ENCODE measurements at places on chromosomes 12 and 14.
A peak's percentile ranks its signal among the peaks of the same experiment; 100 is the strongest.

DNA sequence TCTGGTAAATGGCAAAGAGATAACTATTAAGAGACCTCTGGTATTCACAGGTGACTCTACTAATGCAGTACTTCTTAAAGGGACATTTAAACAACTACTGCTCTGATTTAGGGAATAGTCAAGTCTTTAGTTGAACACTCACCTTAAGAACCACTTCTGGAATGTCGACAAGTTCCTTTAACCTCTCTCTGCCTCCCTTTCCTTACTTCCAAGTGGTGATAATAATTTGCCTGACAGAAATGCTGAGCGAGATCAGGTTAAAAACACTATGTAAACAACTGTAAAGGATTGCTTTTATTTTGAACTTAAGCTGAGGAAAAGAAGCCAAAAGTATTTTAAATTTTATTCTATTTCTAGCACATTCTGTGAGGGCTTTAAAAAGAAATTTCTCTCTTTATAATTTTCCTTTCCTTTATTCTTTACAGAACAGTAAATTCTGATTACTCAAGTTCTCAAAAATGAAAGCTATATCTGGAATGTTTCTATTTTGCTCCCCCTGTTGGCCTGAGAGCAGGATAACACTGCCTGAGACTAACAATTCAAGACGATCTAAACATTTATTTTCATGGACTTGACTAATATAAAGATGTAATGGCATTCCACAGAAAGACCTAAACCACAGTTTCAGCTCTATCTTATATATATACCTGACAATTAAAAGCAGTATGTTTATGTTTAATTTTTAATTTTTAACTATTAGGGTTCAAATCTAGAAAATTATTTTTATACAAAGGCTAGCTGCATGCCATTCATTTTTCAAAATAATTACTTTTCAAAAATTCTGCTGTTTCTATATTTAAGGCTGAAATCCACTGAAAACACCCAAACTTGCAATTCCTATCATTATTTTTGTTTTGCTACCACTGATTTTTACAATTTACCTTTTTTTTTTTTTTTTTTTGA lies 29.2 kb downstream of the ZCCHC8 start:
- DNase-seq, result peak; percentile 35

DNA sequence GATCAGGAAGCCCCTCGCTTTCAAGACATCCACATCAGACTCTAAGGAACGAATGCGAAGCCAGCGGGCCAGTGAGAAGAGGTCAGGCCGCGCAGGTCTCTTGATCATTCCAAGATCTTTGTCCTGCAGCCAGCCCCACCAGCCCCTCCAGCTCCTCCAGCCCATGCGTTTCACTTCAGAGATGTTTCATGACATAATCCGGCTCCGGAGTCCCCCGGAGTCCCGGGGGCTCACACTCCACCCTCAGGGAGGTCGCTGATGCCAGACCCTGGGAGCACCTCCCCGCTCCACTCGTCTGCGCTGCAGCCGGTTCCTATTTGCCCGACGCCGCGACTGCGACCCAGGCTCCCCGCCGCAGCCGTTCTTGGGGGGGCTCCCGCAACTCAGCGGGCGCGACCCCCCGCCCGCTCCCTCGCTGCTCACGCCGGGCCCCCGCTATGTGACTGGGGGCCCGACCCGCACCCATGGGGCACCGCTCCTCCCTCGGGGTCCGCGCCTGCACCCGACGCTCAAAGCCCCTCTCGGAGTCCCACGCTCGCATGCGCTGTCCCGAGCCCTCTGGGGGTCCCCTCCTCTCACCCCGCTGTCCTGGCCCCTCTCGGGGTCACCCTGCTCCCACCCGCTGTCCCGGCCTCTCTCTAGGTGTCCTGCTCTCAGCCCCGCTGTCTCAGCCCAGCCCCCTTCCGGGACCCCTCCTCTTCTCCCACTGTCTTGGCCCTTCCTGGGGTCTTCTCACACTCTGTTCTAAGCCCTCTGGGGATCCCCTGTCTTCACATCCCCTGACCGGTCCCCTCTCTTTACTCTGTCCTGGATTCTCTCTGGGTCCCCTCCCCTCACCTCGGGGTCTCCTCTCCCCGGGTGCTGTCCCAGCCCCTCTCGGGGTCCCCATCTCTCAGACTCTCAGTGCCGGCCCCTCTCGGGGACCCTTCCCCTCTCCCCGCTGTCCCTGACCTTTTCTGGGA lies 1.1 kb downstream of the TAOK3 start:
- DNase-seq, result no peak

DNA sequence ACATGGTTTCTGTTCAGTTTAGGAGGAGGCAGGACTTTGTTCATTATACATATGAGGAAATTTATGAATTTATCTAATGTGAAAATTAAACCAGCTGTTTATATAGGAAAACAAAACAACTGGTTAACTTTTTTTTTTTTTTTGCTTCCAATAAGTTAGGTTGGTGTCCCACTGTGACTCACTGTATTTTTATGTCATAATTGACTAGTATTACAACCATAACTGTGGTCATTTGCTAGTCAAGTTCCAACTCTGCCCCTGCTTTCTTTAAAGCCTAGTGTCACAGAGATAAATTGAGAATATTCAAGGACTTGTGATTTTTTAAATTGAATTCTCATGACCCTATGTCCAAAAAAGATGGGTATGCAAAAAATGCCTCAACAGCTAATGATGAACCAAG lies 227.7 kb downstream of the BCAT1 start:
- DNase-seq, result no peak

DNA sequence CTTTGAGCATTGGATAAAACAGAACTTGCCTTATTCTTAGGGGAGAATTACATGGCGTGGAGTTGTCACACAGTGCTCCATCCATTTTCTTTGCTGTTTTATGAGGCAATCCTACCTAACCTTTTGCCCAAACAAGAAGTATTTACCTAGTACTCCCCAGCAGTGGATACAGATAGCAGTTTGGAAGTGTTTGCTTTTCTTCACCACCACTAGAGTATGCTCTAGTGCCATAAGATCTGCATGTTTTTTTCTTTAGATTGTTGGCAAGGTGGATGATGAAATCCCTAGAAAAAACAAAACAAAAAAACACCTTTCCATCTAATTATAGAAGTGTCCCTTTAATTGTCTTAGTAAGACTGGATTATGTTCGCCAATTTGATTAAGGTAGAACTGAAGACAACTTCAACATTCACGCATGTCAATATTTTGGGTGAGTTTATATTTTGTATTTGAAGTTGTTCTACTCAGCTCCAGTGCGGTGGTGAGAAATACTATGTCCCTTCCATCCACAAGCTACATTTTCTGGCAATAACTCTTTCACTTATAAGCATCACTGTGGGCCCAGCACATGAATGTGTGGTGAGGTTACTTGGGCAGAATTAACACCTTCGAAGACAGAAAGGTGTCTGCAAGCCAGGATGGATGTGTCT lies 23.6 kb upstream of the TMEM260 start:
- peak; percentile 42 for DNase-seq

DNA sequence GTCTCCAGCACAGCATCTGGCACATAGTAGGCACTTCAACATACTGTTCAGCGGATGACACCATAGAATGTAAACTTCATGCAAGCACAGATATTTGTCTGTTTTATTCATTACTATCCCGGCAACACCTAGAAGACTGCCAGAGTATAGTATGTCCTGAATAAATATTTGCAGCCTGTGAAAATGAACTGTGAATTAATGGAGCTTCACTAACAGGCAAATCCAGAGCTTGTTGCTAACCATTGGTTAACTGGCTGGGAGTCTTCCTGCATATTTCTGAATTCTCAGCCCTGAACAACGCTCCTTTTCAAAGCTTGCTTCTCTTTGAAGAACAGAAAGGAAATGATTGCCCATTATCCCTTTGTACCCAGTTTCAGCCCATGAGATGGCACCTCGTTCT lies 243.3 kb upstream of the CRY1 start:
- no peak for DNase-seq

DNA sequence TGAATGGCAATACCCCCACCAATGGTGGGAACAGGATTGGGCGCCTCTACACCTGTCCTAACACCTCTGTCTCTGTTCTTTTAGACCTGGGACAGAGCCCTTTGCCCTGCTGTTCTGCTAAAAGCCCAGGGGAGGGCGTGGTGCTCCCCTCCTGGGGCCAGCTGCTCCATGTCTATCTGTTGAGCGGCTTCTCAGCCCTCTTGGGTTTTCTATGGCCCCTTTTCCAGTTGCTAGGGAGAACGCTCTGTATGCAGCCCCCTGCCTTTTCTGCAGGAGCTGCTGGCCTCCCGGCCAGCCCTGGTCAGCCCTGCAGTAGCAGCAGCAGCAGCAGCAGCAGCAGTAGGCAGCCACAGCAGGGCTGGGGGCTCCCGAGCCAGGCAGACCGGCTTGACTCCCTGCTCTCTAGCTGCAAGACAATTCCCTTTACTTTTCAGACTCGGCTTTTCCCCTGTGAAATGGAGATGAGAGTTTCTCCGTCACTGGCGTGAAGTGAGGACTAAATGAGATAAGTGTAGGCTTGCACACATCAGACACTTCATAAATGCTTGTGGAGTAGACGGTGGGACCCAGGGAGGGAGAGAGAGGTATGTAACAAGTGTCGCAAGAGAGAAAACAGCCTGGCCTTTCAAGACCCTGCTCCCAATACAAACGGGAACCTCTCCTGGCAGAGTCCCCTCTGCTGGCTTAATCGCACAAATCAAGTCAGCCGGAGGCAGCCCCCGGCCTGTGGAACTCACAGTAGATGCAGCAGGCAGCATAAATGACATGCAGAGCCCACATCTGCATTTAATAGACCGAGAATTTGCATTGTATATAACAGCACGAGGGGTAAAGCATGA lies 1.0 kb downstream of the RTL1 start:
- no peak for DNase-seq

GRCh38 chr12:55720894-55721444 lies 776 bp downstream of the RDH5 start:
- no peak for DNase-seq

GRCh38 chr14:89507521-89507920 lies 90.5 kb upstream of the FOXN3 start:
- no peak for DNase-seq

GRCh38 chr12:66514581-66514980 lies 164.3 kb downstream of the GRIP1 start:
- no peak for DNase-seq

DNA sequence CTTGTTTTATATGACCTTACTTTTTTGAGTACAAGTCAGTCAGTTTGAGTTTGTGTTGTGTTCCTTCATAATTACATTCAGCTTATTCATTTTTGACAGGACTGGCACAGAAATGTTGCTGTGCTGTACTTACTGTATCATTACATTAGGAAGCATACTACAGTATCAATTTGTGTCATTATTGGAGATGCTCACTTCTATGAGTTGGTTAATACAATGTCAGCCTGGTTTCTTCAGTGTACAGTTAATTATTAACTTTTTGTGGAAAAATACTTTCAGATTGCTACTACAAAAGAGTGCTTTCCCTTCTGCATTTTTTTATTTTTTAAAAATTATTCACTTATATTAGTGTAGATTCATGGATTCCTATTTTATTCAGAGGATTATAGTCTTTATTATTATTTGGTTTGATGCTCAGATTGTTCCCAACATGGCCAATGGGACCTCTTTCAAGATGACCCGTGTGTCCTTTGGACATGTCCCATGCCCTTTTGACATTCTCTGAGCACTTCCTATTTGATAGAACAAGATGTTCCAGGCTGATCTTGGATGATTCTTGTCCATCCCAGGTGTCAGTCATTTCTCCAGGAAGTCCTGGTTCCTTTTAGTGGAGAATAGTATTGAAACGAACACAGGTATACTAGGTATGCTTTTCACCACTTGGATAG lies 66.6 kb downstream of the MON2 start:
- no peak for DNase-seq

GRCh38 chr14:35261774-35262173 lies 30.4 kb upstream of the PSMA6 start:
- no peak for DNase-seq

DNA sequence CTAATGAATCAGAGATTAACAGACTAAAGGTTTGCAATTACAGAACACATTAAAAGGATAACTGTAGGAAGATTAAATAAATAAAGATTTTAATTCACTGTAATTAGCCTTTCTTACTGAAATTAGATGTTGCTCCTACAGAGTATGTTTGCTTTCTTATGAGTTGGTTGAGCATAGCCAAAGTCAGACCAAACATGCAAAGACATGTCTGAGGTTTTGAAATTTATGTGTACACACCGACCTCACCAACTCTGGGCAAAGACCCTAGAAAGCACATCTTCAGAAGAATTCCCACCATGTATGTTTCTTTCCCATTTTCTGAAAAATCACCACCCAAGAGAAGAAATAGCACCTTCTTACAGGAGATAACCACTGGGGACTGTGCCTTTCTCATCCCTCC lies 159.2 kb downstream of the PAX9 start:
- peak; percentile 24 for DNase-seq

- no peak for DNase-seq
Observed at GRCh38 chr12:52860102-52860823, 11.5 kb upstream of the KRT78 start.

GRCh38 chr14:74144789-74145188 lies 60.0 kb downstream of the LIN52 start:
- DNase-seq, result no peak

DNA sequence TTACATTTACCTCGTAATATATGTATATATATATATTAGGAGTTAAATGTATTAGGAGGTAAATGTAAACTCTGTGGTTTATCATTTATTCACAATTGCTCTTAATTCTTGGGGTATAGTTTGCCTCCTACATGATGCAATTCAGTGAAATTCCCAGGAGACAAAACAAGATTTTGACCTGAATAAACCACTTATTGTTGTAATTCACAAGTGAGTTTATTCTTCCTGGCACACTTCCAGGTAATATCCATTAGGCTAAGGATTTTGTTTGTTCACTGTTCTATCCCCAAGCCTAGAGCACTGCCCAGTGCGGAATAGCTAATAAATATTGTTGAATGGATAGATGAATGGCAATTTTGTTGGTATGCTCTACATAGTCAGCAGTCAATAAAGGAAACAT lies 3.0 kb downstream of the SMIM10L1 start:
- no peak for DNase-seq

GRCh38 chr14:101709962-101710931 lies 51.3 kb upstream of the PPP2R5C start:
- DNase-seq, result peak; percentile 2

DNA sequence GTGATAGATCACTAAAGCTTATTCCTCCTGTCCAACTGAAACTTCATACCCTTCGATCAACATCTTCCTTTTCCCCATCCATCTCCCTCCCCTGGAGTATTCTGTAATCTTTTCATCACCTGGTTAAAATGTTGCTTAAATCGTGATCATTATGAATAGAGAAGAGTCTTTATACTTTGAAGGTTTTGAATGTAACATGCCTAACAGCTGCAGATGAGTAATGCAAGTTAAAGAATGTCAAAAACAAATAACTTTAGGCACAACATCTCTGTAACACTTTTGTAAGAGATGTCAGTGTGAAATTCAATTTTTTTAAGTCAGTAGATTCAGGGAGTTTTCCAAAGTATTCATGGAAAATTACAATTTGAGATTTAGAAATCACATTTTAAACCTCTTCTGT lies 25.0 kb downstream of the RXYLT1 start:
- no peak for DNase-seq

DNA sequence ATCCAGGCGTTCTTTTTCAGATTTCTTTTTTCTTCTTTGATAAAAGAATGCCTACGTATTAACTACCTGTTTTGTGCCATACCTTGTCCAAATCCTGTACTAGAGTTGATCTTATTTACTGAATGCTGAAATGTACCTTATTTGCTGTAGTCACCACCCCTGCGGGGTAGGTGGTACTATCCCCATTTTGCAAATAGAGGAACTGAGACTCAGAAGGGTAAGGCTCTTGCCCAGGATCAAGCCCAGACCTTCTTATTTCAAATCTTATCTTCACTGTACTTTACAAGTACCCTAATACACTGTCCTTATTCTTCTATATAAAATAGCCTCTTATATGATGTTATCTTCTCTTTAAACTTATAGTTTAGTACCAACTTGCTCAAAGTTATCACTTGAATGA lies 206.5 kb downstream of the SLC41A2 start:
- DNase-seq, result no peak

GRCh38 chr14:93788293-93788542 lies at the start of gene PRIMA1:
Gene PRIMA1 (minus strand): TSS chr14:93788485. CDS start chr14:93787718, 767 bp downstream.
- no peak for DNase-seq
